ENCODE measurements at places on chromosomes 7 and 10.

DNA sequence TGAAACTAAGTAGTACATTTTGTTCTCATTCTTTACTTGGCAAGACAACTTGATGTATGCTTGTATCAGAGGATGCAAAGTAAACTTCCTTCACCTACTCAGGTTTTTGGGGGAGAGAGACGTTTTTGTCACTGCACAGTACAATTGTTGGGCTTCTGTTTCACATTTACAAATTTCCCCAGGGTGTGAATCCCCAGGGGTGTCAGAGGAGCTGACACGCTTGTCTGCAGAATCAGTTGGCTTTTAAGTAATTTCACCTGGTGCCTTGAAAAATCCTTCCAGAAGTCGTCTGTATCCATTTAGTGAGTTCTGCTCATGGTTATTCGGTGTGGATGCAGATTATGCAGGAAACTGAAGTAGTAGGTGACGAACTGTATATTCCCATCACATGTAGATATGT, 1227.7 kb upstream of the CELF2 start:
- no peak for DNase-seq

- no peak for DNase-seq
Measured at GRCh38 chr7:121343302-121343701, 14.5 kb downstream of the WNT16 start.

DNA sequence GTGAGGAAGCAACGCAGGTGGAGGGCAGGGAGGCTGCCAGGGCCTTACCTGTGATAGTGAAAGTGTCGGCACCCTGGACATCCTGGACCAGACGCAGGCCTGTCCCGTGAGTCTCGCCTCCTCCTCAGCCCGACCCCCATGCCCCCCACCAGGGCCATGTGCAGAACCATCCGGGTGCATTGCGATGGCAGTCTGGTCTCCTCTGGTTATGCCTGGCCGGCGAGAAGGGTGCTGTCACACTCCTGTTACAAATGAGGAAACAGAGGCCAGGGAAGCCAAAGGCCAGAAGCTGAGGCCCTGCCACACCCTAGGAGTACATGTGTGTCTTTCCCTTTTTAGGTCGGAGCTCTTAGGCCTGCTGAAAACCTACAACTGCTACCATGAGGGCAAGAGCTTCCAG, 7.2 kb downstream of the DEPP1 start:
- DNase-seq: no peak

DNA sequence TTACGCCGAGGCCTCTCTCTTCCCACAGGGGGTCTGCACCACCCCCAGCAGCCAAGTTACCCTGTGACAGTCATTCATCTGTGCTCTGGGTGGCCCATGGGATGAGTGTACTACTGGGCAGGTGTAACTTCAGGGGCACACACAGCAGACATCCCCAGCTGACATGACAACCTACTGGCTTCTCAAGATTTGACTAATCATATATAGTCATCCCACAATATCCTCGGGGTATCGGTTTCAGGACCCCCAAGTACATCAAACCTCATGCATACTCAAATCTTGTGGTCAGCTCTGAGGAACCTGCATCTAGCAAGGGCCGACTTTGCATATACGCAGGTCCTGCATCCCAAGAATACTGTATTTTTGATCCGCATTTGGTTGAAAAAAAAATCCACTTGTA, 336.9 kb upstream of the C7orf33 start:
- DNase-seq: no peak

GRCh38 chr10:21021843-21022594, 124.9 kb upstream of the NEBL start:
- no peak for DNase-seq

- DNase-seq: peak; percentile 83
Measured at GRCh38 chr10:110067960-110068770, 60.4 kb downstream of the ADD3 start.

GRCh38 chr10:113948048-113948447, 93.6 kb downstream of the NHLRC2 start:
- DNase-seq: no peak

DNA sequence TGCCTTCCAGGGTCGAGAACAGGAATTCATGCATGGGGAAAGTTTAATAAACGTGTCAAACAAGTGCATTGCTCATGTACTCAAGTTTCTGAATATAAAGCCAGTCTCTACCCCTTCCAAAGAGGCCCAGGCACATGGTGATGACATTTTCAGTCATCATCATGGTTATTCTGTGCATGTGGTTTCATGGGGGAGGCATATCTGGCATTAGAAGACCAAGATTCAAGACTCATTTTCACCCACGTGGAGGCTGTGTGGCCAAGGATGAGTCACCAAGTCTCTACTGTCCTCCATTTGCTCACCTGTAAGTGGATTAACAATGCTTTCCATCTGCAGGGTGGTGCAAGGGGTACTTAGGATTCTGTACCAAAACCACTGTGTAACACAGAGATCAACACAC, 34.0 kb upstream of the CNPY1 start:
- DNase-seq: no peak

- DNase-seq: no peak
Measured at GRCh38 chr7:137120690-137121089, 222.8 kb downstream of the PTN start.

- no peak for DNase-seq
Measured at GRCh38 chr7:46015107-46015868, 94.2 kb upstream of the IGFBP3 start.

GRCh38 chr10:128528167-128528566, 401.9 kb upstream of the MKI67 start:
- DNase-seq: no peak

GRCh38 chr7:7764520-7765396, 46.4 kb upstream of the RPA3 start:
- peak; percentile 41 for DNase-seq

GRCh38 chr10:33556620-33557019, 222.2 kb upstream of the NRP1 start:
- no peak for DNase-seq

DNA sequence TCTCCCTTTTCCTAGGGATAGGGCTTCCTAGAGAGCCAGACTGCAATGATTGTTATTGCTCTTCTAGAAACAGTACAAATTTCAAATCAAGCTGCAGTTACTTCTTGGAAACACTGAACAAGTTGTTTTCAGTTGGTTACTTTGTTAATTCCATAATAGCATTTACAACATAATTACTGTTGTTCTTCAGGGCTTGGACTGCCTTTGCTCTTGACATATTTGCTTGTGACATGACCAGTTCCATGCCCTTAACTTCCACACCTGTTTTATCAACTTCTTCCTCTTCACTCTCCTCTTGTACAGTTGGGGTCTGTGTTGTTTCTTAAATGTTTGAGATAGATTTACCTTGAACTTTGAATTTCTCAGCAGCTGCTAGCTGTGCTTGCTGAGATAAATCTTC, 104.4 kb downstream of the SEC23IP start:
- no peak for DNase-seq

GRCh38 chr7:30714129-30714528, 31.9 kb upstream of the CRHR2 start:
- no peak for DNase-seq

GRCh38 chr7:14850039-14850438, 52.5 kb downstream of the DGKB start:
- no peak for DNase-seq

GRCh38 chr7:98681511-98681910, 64.4 kb downstream of the NPTX2 start:
- no peak for DNase-seq

DNA sequence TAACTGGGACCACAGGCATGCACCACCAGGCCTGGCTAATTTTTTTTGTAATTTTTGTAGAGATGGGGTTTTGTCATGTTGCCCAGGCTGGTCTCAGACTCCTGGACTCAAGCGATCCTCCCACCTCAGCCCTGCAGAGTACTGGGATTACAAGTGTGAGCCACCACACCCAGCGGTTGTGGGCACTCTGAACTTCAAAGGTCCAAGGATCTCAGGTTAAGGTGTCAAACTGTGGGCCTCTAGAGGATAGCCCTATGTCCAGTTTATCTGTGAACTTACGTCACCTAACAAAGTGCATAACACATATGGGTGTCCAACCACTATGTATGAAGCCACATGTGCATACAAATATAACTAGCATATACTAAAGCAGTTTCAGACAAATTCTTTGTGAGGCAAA, 3.2 kb upstream of the IL2RA start:
- no peak for DNase-seq

DNA sequence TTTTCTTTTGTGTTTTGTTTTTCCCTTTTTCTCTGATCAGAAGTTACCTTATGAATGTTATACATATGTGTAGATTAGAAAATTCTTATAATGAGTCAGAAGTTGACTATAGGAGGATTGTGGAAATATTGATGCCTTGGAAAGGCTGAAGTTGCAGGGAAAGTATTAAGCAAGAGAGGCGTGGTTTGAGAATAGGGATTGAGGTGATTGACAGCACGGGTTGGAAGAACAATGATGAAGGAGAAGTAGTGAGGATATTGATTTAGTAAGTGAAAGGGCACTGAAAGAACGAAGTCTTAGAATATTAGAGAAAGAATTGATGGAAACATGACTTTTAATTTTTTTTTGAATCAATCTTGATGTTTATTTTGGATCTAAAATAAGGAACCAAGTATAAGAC, 176.0 kb downstream of the EXOC4 start:
- no peak for DNase-seq

GRCh38 chr10:103853428-103854264, 1.7 kb downstream of the SH3PXD2A start:
- DNase-seq: no peak

- DNase-seq: no peak
Measured at GRCh38 chr7:28643584-28644340, 231.4 kb downstream of the CREB5 start.

DNA sequence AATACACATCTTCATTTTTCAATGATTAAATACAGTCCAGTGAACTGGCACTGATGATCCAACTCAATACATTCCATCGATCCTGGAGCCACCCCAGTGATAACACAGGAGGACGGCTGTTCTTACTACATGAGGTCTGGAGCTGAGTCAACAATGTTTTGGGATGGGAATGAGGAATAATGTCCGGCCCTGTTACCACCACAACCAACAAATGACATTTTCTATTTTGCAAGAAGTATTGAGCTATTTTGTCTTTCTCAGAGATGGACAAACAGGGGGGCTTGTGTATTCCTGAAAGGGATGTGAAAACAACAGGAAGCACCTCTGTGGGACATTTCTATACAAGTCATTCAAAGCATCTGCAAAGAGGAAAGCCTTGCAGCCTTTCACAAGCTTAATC, 249.2 kb downstream of the PARD3 start:
- no peak for DNase-seq

- no peak for DNase-seq
Measured at GRCh38 chr10:47115322-47115721, 184.7 kb upstream of the GDF10 start.

GRCh38 chr10:2831509-2831908, 235.8 kb upstream of the PFKP start:
- no peak for DNase-seq

- no peak for DNase-seq
Measured at GRCh38 chr10:123999261-123999660, 94.1 kb downstream of the CHST15 start.

- no peak for DNase-seq
Measured at GRCh38 chr10:3423384-3423783, 250.8 kb upstream of the PITRM1 start.

GRCh38 chr7:105643851-105644250, 62.6 kb upstream of the EFCAB10 start:
- DNase-seq: no peak

DNA sequence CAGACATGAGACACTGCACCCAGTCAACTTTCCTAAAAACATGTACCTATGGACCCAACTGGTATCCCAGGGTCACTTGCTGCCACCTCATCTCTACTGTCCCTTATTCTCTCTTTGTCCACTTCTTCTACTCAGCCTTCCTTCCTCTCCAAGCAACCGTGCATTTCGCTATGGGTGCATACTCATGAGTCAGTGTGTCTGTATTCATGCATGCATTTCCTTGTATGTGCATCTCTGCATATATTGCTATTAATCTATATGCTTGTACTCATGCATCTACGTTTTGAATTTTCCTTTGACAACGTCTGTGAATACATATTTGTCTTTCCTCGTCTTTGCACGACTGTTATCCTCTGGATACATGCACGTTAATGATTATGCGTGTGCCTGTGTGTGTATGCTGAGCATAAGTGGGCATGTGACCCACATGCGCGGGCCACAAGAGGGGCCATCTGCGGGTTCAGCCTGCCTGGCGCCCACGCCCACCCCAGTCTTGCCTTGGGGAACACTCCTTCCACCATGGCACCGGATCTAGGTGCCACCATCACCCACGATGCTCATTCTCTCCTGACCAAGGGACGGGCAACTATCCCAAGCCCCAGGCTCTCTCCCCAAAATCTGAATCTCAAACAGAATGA, 23.3 kb downstream of the KIAA1549 start:
- no peak for DNase-seq

- no peak for DNase-seq
Measured at GRCh38 chr10:115654961-115655360, 561.8 kb downstream of the ATRNL1 start.

GRCh38 chr7:151729521-151729921, 147.4 kb downstream of the PRKAG2 start:
- DNase-seq: no peak

DNA sequence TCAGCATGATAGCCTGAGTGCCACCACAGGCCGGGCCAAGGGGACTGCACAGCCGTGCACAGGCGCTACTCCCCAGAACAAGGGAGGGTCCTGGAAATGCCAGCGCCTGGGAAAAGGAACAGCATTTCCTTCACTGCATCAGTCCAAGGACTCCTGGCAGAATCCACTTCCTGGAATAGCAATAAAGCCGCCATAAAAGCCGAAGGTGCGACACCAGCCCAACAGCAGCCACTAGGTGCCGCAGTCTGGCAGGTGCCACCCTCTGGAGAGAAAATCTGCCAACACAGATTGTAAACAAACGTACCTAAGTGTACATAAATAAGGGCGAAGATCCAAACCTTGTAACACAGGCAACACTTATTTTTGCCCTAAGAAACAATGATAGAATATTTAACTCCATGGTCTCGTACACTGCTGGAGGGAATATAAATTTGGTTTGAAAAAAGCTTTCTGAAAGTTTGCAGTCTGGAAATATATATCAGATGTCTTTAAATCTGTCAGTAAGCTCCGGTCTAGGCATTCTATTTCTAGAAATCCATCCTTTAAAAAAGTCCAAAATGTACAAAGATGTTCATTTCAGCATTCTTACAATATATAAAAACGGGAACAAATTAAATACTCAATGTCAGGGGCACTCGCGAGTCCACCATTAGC, 22.2 kb downstream of the VOPP1 start:
- DNase-seq: no peak

- DNase-seq: no peak
Measured at GRCh38 chr10:116278846-116279245, 5.8 kb upstream of the GFRA1 start.

DNA sequence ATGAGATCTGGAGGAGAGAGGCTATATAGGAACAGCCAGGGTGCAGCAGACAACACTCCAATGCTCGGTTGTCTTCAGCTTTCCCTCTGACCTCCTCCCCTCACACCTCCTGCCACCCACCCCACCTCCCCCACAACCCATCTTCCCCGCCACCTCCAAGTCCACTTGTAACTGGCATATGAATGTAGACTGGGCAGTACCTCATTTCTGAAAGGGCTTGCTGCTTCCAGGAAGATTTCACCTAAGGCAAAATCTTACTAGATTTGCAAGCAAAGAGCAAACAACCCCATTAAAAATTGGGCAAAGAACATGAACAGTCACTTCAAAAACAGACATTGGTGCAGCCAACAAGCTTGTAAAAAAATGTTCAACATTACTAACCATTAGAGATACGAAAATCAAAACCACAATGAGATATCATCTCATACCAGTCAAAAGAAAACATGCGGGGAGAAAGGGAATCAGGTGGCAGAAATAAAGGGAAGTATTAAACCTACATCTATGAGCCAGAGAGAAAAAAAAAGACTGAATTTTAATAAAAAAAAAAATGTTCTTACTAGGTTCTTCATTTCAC, 164.6 kb upstream of the C1GALT1 start:
- no peak for DNase-seq
